ENCODE measurements at places on chromosomes 12 and 14. TPM values are rescaled to one million over a fixed set of nuclear protein-coding genes. Genes with fewer than 3 reads are reported as not detected.

DNA sequence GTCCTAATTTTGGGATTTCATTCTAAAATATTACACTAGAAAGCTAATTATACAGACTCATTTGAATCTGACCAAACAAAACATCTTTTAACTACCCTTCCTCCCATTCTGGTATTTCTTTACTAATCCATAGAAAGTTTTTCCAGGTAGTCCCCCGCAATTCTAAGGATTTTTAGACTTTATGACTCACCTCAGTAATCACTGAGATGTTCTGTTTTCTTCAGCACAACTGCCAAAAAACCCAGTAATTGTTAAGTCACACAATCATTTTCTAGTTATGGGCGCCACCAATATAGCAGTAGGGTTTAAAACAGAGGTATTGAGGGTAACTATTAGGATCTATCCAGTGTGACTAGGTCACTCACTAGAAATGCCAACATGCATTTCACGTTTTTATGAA is 1.6 kb upstream of the ARID4A start:
- peaks cover 13% of the 10 kb centered on the region for H3K4me1 ChIP-seq
- no peak for DNase-seq
- no peaks in the 10 kb centered on the region for H3K27me3 ChIP-seq
- peaks cover 6% of the 10 kb centered on the region for H3K36me3 ChIP-seq

- no peaks in the 10 kb centered on the region for H3K36me3 ChIP-seq
- DNase-seq: peak; percentile 4
- no peaks in the 10 kb centered on the region for H3K4me1 ChIP-seq
- no peak overlapping the region for H3K27ac ChIP-seq
Measured at GRCh38 chr12:105831372-105831771, 307.4 kb downstream of the NUAK1 start.

GRCh38 chr12:43241986-43242385 is 310.0 kb downstream of the ADAMTS20 start:
- H3K4me1 ChIP-seq: no peaks in the 10 kb centered on the region
- H3K36me3 ChIP-seq: no peaks in the 10 kb centered on the region
- no peak overlapping the region for H3K27ac ChIP-seq
- DNase-seq: no peak

- no peak overlapping the region for H3K27ac ChIP-seq
- H3K4me3 ChIP-seq: no peak overlapping the region
- DNase-seq: no peak
- H3K4me1 ChIP-seq: peaks cover 25% of the 10 kb centered on the region
- H3K27me3 ChIP-seq: peaks cover 32% of the 10 kb centered on the region
Measured at GRCh38 chr12:99024191-99024590, 379.1 kb downstream of the APAF1 start.

DNA sequence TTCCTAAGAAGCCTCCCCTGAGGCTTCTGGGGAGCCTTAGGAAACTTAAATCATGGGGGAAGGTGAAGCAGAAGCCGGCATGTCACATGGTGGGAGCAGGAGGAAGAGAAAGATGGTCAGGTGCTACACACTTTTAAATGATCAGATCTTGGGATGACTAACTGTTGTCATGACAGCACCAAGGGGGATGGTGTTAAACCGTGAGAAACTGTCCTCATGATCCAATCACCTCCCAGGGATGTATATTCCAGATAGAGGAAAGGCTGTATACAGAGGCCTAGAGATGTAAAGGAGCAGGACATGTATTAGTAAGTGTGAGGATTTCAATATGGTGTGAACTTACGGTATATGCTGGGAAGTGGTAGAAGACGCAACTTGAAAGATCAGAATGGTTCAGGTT is 121.1 kb downstream of the CAND1 start:
- H3K27me3 ChIP-seq: no peaks in the 10 kb centered on the region
- H3K4me1 ChIP-seq: peaks cover 6% of the 10 kb centered on the region
- H3K4me3 ChIP-seq: no peak overlapping the region
- no peak overlapping the region for H3K27ac ChIP-seq

DNA sequence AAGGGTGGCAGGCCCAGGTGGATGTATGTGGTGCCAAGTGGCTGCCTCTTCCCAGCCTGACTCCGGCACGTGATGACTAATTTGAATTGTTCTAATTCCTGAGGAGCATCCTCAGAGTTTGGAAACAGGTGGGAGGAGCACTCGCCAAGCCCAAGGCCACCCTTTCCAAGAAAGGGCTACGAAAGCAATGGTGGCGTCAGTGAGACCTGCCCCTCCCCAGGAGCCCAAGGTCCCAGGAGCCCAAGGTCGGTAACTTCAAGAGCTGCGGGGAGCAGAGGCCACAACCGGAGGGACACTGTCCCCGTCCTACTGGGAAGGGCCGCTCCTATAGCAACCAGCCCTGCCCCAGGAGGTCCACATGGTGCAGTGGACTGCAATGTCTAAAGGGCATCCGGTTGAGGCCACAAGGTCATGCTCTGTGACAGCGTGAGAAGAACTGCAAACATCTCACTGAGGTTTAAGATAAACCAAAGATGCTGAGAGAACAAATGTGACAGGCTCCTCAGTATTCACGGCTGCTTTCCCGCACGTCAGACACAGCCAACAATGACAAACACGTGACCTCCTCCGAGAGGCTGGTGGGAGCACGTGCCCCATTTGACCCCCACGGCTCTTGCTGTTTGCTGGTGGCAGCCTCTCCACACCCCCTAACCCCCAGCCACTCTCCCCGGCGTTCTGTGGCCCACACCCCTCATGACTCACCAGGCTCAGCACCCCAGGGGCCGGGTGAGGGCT is 79.6 kb downstream of the ITPK1 start:
- H3K27me3 ChIP-seq: no peaks in the 10 kb centered on the region
- no peak for DNase-seq
- H3K27ac ChIP-seq: no peak overlapping the region
- no peaks in the 10 kb centered on the region for H3K36me3 ChIP-seq
- no peak overlapping the region for H3K4me3 ChIP-seq

DNA sequence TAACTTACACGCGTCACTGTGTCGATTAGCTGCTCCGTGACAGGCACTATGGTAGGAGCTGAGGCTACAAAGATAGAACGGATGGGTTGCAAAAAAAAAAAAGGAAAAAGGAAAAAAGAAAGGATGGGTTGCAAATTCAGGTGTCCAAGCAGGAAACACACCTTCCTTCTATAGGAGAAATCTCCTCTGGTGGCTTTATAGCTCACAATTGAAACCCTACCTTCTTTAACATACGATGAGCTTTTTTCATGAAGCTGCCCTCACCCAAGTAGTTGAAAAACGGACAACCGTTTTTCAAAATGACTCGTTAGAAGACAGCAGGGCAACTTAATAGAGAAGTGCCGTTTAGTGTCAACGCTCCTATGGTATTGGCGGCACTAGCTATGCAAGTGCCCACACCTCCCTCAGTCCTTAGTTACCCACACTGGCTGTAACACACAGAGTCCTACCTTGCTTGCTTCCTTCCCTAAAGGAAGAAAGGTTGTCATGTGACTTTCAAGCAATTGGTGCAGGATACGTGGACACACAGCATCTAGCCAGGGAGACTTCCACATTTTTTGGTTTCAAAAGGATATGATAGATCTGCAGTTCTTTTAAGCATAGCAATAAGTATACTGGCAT is 682 bp upstream of the TRIP11 start:
- peaks cover 16% of the 10 kb centered on the region for H3K4me1 ChIP-seq
- peak overlapping the region; percentile 99 for H3K27ac ChIP-seq
- H3K4me3 ChIP-seq: peak overlapping the region; percentile 63
- H3K27me3 ChIP-seq: no peaks in the 10 kb centered on the region
- H3K36me3 ChIP-seq: no peaks in the 10 kb centered on the region

DNA sequence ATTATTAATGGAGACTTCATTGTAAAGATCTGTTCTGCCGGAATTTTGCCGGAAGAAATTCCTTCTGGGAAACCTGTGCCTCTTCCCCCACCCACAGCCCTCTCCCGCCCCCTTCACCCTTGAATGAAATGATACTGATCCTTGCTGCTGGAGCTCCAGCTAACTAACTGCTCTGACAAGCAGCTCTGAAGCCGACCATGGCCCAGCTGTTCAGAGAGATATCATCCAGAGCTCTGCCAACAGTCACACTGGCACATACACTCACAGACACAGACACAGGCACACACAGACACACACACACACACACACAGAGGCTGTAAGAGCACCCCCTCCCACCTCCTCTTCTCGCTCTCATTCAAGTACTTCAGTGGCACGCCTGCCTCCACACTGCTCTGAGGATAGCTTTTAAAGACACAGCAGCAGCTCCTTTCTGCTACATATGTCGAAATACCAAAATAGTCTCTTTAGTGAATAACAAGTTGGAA is 88.6 kb downstream of the R3HDM2 start:
- peak overlapping the region; percentile 8 for H3K27ac ChIP-seq
- DNase-seq: peak; percentile 76
- H3K36me3 ChIP-seq: no peaks in the 10 kb centered on the region

DNA sequence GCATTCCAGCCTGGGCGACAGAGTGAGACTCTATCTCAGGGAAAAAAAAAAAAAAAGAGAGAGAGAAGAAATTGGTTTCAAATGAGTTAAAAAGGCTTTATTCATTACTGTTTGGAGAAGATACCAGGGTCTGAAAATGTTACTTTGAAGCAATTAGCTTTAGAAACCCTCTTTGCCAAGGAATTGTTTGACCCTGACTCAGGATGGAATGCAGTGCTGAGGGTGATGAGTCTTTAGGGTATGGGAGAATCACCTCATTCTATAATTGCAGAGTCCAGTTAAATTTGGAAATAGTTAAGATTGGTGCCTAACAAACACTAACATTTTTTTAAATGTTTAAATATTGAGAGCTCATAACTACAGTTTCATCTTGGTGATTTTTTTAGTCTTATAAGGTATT is 13.3 kb downstream of the RAP1B start:
- peaks cover 25% of the 10 kb centered on the region for H3K4me1 ChIP-seq
- DNase-seq: no peak
- no peak overlapping the region for H3K27ac ChIP-seq

DNA sequence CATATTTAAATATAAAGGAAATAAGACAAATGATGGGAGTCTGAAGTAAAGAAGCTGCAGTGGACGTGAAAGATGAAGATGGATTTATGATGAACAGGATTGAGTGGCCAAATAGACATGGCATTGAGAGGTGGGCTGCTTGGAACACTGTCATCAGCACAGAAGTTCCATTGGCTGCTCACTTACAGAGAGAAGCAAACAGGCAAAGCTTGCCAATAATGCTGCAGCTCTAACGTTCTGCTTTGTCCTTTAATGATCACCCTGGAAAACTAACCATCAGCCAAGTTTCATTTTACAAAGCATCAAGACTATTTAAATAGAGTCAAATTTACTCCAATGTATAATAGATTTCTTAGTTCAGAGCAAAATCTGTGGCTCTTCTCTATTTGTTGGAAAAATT is 721.4 kb downstream of the TMTC2 start:
- H3K27ac ChIP-seq: no peak overlapping the region
- H3K4me1 ChIP-seq: no peaks in the 10 kb centered on the region
- no peak overlapping the region for H3K4me3 ChIP-seq
- H3K36me3 ChIP-seq: no peaks in the 10 kb centered on the region
- DNase-seq: no peak

DNA sequence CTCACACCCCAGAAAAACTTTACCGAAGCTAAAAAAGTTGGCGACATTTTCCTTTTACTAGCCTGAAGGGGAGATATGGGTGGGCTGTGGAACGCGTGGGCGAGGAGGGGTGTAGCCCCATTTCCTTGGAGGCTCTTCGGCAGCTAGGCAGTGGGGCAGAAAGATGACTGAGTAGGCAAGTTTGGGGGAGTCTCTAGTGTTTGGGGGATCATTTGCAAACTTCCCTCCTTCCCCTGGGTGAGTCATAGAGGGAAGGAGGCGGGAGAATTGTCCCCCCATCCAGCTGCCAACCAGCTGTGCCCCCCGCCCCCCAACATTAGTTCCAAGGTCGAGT is 2.3 kb downstream of the GLI1 start:
- no peak for DNase-seq
- H3K36me3 ChIP-seq: no peaks in the 10 kb centered on the region
- H3K27ac ChIP-seq: peak overlapping the region; percentile 100
- peaks cover 23% of the 10 kb centered on the region for H3K4me1 ChIP-seq
- peak overlapping the region; percentile 97 for H3K4me3 ChIP-seq

The TEP1 gene
- total RNA-seq: 12.9 TPM

The TAS2R10 gene
- 3.6 TPM for total RNA-seq

The TAS2R19 gene
- total RNA-seq: 6.0 TPM

The RAD9B gene
- total RNA-seq: not detected

The OAS2 gene
- total RNA-seq: not detected

The HOXC4 gene
- total RNA-seq: not detected

The GYS2 gene
- total RNA-seq: not detected

The FBXW8 gene
- 12.9 TPM for total RNA-seq

The CCDC197 gene
- total RNA-seq: not detected

The KERA gene
- not detected for total RNA-seq

The ADAM21 gene
- not detected for total RNA-seq

The WASHC3 gene
- 6.6 TPM for total RNA-seq

The GALNT4 gene
- 3.0 TPM for total RNA-seq

All from GM23338 (cell line).